ENCODE measurements at places on chromosomes 2 and 18.

- DNase-seq, result no peak
These were observed 319.5 kb upstream of the NXPH2 start for GRCh38 chr2:139099721-139100120.

DNA sequence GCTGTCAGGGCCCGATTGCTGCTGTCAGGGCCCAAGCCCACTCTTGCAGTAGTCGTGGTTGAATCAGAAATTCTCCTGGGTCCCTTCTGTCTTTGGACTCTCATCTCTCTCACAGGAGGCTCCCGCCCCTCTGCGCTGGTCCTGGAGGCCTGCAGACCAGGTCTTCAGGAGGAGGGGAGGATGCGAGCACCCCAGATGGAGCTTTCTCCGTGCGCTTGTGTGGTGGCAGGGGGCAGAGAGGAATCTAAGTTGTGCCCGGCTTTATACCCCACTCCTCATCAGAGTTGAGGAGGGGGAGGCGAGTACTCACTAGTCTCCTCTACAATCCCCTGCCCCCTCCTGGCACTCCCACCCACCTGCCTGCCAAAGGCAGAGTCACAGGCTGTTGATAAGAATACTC is 10.4 kb downstream of the EN1 start:
- DNase-seq, result no peak

DNA sequence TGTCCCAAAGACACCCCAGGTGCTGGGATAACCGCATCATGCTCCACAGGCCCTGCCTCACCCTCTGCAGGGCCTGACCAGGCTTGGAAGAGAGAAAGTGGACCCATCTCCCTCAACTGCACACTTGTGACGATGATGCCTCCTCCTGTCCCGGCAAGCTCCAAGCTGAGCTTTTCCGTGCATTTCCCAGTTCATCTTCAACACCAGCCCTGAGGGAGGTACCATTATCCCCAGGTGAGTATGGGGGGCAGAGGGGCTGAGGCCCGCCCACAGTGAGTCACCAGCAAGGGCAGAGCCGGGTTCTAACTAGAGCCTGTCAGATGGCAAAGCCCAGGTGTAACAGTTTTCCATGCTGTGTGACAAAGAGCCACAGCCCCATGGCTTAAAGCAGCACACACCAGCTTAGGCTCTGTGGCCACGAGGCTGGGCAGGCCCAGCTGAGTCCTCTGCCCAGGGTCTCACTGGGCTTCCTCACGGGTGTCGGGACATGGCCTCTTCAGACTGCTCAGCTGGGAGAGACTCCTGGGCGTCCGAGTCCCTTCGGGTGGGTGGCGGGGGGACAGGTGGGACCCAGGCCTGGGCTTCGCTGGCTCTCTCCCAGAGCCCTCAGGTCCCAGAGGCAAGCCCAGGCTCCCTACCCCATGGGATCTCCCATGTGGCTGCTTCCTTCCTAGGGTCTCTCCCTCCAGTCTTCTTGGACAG is 108.4 kb upstream of the OTOS start:
- no peak for DNase-seq

DNA sequence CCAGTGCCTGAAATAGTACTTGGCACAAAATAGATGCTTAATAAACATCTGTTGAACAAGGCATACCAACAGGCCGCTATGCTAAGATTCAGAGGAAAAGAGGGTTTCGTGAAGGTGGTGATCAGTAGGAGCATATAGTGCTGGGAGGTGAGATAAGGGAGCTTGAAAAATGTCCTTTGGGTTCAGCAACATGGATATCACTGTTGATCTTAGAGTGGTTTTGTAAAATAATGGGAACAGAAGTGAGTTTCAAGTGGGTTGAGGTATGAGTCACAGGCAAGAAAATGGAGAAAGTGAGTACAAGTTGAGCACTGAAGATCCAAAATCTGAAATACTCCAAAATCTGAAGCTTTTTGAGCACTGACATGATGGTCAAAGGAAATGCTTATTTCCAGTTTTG is 4.4 kb downstream of the CENPO start:
- no peak for DNase-seq

GRCh38 chr18:56391931-56392590 is 246.3 kb downstream of the TXNL1 start:
- DNase-seq, result peak; percentile 18

DNA sequence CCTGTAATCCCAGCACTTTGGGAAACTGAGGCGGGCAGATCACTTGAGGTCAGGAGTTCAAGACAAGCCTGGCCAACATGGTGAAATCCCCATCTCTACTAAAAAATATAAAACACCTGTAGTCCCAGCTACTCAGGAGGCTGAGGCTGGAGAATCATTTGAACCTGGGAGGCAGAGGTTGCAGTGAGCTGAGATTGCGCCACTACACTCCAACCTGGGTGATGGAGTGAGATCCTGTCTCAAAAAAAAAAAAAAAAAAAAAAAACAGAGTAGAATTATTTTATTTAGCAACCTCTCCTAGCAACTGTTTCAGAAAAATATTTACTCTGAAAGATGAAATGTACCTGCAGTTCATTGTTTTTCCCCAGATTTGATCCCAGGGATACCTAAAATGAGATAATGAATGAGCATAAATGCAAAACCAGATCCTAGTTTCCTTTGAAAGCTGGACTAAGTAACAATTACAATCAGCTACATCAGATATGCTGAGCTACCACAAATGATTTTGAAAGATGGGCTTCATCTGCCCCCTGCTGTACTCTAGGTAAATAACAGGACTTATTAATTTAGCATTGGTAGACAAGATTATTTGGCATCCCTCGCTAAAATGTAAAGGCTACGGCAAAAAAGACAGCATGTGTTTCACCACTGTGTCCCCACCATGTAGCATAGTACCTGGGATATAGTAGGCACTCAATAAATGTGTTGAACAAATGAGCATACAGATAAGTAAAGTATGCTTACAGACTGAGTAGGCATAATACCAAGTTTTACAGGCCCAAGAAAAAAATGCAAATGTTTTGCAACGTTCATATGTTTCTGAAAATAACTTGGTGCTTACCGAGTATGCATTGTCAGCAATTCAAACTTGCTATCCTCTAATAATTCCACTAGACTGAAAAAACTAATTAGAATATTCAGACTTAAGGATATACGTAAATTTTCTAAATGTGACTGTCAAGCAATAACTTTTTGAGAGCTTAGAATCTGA is 102.5 kb downstream of the ATL2 start:
- DNase-seq, result peak; percentile 37

DNA sequence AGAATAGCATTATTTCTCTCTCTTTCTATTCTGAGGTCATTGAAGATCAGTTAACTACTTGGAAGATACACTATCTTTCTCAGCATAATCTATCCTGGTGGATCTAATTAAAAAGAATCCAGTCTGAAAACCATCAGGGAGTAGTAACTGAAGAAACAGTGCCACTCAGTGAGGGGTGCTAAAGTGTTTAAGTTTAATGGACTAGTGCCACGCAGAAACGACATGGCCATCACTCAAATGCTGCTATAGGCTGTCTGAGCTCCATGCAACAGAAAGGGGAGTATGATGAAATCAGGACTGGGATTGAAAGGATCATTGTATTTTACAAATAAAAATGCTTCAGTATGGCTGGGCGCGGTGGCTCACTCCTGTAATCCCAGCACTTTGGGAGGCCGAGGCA is 23.3 kb downstream of the LRRC30 start:
- no peak for DNase-seq

- peak; percentile 50 for DNase-seq
These were observed 48.9 kb downstream of the TGIF1 start for GRCh38 chr18:3498698-3499471.

DNA sequence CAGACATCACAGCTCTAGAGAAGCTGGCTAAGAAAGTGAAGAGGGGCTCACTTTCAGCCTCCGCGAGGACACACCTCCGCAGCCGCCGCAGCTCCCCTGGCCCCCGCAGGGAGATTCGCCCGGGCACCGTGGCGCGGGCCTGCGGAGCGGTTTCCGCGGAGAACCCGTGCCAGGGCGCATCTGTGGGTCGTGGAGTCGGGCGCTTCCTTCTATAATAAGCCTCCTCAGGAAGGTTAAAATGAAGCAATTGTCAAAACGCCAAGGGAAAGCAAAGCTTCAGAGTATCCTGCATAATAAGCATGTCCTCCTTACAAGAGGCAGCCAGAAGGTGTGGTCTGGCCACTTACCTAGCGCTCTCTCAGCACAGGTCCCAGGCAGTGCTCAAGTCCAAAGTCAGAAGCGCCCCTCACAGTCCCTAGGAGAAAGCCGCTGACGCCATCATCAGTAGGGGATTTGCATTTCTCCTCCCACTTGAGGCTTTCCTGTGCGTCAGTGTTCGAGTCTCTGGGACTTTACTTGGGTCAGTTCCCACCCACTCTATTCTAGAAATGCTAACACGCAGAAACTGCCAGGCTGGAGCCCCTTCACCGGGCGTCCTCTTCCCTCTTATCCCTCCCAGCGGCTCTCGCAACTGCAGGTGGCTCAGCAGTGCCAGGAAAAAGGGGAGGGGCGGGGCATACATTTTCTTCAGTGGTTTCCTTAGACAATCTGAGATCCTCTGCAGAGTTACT is at the start of gene STAT4:
TSS of gene STAT4 (minus strand) at position 395 of the 731 bp plus-strand sequence. CDS start 2,791 bp downstream, outside the sequence.
- peak; percentile 40 for DNase-seq

DNA sequence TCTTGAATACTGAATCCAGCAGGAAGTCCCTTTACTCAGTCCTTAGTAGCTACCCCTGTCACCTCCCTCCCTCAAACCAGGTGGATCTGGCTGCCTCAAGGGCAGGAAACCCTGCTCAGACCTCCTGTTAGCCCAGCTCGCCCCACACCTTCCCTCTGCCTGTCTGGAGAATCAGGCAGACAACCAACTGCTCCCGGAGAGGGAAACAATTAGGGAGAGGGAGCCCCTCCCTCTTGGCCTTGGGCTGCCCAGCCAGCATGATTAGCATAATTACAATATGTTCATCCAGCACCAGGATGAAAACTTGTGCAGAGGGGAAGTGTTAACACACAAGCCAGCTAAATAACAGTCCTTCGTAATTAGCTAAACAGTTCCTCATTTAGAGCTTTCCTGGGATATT is 185.5 kb downstream of the C1D start:
- DNase-seq, result peak; percentile 40

- DNase-seq, result no peak
These were observed 61.5 kb downstream of the BARD1 start for GRCh38 chr2:214747992-214748391.

- DNase-seq, result no peak
These were observed 124.7 kb downstream of the RAPGEF4 start for GRCh38 chr2:172860336-172860707.

GRCh38 chr18:47593744-47594472 is 336.6 kb downstream of the SMAD2 start:
- DNase-seq, result peak; percentile 98

DNA sequence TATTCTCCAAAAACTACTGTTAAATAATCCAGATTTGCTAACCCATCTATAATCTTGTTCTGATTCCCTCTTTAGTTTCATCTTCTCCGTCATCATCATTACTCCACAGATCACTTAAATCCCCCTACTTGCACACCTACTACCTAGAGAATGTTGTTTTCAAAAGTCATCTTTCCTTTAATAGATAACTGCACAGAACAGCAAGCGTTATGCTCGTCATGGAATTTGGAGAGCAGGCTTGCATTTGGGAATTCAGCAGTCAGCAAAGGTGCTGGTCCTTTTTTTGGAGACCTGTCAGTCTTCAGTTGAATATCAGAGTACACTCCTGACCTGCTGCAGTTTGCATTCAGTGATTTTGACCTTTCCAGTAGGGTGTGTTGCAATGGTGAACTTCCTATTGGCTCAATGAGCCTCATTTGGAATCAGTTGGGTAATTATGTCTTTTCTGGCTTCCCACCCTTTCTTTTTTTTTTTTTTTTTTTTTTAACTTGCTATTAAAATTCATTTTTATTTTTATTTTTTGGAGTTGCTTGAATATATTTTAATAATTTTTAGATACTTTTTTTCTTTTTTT is 110.6 kb downstream of the HNRNPLL start:
- DNase-seq, result no peak

DNA sequence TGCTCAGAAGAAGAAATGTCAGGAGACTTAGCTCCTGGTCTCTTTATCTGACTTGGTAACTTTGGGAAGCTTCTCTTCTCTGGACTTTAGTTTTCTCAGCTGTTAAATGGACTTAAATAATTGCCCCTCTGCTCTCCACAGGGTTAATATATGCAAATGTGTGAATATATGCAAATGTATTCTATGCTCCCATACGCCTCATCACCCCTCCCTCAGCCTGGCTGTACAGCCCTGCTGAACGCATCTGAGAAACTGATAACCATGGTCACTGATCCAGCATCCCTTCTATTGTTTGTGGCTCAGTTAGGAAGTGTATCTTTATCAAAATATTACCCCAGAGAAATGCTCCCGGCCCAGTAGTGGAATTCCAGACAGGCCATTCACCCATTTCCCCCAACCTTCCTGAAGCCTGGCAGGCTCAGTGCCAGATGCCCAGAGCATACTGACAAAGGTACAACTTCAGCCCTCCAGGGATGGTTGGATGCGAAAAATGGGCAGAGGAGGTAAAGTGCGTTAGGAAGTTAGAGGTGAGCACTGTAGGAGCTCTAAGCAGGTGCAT is 103.4 kb downstream of the DYSF start:
- no peak for DNase-seq

GRCh38 chr2:158755310-158756087 is 39.6 kb upstream of the DAPL1 start:
- no peak for DNase-seq

- peak; percentile 84 for DNase-seq
These were observed 105.4 kb downstream of the KCNH7 start for GRCh38 chr2:162732946-162733698.

DNA sequence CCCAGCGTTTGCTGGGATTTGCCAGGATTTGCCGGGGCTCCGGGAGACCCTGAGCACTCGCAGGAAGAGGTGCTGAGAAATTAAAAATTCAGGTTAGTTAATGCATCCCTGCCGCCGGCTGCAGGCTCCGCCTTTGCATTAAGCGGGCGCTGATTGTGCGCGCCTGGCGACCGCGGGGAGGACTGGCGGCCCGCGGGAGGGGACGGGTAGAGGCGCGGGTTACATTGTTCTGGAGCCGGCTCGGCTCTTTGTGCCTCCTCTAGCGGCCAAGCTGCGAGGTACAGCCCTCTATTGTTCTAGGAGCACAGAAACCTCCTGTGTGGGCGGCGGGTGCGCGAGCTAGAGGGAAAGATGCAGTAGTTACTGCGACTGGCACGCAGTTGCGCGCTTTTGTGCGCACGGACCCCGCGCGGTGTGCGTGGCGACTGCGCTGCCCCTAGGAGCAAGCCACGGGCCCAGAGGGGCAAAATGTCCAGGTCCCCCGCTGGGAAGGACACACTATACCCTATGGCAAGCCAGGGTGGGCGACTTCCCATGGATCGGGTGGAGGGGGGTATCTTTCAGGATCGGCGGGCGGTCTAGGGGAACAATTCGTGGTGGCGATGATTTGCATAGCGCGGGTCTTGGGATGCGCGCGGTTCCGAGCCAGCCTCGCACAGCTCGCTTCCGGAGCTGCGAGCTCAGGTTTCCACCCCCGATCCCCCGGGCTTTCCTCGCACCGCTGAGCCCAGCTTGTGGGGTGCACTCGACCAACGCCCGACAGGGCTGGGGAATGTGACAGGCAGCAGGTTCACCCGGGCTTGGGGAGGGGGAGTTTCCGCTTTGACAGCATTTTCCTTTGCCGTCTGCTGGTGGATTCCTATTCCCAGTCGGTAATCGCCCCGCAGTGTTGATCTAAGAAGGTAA is 2.8 kb downstream of the ONECUT2 start:
- peak; percentile 99 for DNase-seq

- no peak for DNase-seq
These were observed 9.7 kb downstream of the PDCD1 start for GRCh38 chr2:241848761-241849615.
